Non-pigmented ciliary epithelial cell (primary cell): ENCODE measurements at places on chromosomes 12 and 14.

DNA sequence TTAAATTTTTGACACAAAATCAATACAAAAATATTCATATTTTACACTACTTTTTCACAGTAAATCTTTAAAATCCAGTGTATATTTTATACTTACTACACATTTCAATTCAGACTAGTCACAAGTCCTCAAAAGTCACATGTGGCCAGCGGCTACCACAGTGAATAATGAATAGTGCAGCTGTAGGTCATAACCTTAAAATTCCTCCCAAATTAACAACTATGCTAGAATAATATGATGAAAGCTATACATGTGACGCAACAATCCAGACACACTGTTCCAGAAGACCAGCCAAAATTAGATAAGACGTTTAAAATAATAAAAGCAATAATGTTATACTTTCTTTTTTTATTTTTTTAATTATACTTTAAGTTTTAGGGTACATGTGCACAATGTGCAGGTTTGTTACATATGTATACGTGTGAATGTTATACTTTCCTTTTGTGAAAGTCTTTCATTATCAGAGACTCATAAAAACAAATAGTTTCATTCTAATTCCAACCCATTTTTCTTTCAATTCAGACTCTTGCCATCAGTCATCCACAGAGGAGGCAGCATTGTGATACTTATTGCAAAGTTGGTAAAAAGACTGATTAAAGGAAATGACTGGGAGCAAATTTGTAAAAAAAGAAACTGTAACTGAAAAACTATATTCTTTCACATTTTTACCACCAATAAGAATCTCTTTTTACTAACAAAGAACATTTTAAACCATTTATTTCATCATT lies 67.0 kb downstream of the C2CD5 start:
- DNase-seq: peak; percentile 75

- DNase-seq: no peak
Observed at GRCh38 chr12:130752692-130753230, 36.7 kb upstream of the RIMBP2 start.

DNA sequence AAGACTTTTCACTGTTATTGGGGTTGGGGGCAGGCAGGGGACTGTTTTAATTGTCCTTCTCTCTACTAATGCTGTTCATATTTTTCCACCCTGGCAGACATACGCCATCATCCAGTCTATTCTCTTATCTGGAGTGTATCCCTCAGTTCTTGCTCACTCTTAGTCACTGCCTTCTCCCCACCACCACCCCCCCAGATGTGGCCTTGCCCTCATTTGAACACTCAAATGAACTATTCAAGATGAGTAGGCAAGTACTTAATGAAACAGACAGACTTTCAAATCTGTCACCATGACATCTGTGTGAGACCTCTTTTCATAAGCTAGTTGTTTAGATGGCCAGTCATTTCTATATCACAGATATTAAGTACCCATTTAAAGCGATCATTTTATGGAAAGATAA lies 10.1 kb downstream of the NUDT4 start:
- DNase-seq: no peak

DNA sequence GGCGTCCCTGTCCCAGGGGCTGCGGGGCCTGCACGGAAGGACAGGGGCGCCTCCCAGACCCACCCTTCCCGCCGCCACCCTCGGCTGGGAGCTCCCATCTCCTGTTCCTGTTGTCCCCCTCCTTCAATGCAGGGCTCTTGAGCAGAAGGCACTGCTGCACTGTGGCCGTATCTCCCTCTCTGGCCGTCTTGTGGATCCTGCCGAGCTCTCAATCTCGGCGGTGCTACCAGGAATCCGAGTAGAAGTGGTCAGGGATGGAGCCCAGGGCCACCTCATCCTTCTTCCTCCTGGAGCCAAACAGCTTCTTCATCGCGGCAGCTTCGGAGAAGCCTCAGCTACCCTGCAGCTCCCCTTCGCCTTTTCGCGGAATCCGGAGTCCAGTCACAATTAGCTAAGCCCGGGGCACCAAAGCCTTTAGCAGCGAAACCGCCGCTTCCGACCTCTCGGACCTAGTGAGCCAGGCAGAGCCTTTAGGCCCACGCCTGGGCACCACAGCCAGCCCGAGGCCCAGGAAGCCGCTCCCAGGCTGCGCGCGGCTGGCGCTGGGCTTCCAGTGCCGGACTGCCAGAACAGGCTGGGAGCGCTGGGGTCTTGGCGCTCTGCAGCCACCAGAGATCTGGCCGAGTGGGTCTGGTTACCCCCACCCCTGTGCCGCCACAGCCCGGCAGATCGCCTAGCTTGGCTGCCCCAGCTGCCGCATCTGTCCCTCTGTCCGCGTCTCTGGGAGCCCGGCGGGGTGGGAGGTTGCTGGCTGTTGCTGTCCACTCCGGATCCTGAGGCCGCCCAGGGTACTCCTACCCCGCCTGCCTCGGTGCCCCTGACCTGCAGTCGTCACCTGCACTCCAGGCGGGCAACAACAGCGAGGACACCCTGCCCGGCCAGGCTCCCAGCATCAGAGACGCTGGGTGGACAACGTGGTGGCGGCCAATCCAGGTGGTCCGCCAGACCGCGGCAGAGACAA lies 69.1 kb downstream of the ASCL4 start:
- no peak for DNase-seq

- DNase-seq: no peak
Observed at GRCh38 chr12:132659146-132659545, 28.0 kb downstream of the POLE start.

DNA sequence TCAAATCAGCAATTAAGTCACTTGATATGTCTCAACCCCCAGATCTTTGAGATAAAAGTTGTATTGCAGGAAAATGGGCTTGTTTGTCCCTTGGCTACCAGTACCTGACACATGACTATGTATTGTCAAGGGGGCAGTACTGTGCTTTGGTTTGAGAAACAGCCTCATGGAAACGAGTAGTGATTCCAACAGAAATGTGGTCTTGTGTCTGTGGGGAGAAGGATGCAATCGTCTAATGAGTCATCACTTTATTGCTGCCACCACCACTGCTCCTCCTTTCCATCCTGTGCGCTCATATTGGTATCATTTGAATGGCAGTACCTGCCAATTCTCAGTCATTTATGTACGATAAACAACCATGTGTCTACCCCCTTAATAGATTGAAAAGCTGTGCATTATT lies 72.8 kb upstream of the ARHGAP5 start:
- no peak for DNase-seq

- DNase-seq: no peak
Observed at GRCh38 chr12:4121506-4122020, 152.0 kb upstream of the CCND2 start.

- DNase-seq: no peak
Observed at GRCh38 chr14:69987406-69988121, 108.3 kb downstream of the SMOC1 start.

GRCh38 chr12:83010169-83010804 lies 323.6 kb downstream of the TMTC2 start:
- DNase-seq: no peak

DNA sequence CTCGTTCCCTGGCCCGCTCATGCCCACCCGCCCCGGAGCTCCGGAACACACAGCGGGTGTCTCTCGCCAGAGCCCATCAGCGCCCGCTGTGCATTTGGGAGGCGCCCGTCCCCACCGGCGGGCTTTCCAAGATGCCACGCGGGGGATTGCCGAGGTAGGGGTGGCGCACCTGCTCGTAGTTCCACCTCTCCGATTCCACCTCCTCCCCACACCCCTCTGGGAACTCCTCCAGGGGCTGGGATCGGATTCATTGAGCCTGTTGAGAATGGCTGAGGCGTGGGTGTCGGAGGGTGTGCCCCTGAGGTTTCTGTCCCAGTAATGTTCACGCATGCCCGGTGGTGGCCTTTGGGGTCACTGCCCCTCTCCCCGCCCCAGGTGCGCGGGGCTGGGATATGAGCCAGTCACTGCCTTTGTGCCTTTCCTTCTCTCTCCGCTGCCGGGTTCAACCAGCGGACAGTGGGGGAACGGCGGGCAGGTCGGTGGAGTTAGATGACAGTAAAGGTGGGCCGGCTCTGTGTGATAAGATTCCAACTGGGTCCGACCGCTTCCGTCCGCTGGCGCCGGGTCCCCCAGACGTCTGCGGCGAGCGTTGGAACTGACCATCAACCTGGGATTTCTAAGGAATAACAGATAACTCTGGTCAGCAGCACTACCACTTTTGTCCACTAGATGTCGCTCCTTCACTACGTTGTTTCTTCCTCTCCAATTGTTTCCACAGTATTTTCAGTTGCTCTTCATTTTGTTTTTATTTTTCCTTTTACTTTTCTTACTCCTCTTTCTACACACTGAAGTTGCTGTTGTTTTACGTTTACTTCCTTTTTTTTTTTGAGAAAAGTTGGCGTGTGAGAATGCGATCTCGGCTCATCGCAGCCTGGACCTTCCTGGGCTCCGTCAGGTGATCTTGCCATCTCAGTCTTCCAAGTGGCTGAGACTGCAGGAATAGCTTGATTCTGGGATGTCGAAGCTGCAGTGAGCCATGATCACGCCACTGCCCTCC lies 178.1 kb upstream of the ALG10B start:
- peak; percentile 14 for DNase-seq

GRCh38 chr12:66674495-66675122 lies 4.3 kb downstream of the GRIP1 start:
- no peak for DNase-seq

- DNase-seq: no peak
Observed at GRCh38 chr12:89238593-89238992, 113.7 kb downstream of the DUSP6 start.

DNA sequence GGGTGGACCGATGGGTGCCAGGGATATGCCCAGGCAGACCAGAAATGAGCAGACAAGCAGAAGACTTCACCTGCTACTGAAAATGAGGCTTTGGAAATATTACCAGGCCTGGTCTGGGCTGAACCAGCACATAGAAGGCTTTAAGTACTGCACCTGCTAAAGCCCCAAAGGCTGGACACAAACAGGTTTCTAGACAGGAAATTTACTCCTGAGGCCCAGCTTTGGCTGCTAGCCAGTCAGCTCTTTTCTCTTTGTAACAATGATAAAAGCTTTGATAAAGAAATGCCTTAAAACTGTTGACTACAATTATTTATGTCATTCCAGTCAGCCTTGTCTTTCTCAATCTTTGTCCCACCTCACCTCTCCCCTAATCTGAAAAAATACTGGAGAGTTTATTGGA lies 228.9 kb upstream of the EGLN3 start:
- no peak for DNase-seq

GRCh38 chr12:128644664-128645296 lies 179.0 kb downstream of the SLC15A4 start:
- no peak for DNase-seq

GRCh38 chr14:80346395-80346794 lies 135.1 kb upstream of the DIO2 start:
- no peak for DNase-seq

DNA sequence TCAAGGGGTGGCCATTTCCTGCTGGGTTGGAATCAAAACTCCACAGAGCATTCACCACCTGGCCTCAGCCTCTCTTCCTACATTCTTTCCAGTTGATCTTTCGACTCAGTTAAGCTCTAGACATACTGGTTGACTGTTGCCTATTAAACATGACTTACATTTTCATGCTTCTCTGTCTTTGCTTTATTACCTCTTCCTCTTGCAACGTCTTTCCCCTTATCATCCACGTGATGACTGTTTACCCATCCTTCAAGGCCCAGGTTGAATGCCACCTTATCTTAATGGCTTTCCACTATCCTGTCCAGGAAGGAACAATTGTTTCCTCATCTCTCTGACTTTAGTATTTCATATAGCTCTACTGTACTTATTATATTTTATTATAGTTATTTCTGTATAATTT lies 24.4 kb upstream of the CCDC175 start:
- DNase-seq: no peak

- DNase-seq: peak; percentile 24
Observed at GRCh38 chr14:70714055-70714550, 72.4 kb downstream of the TTC9 start.

DNA sequence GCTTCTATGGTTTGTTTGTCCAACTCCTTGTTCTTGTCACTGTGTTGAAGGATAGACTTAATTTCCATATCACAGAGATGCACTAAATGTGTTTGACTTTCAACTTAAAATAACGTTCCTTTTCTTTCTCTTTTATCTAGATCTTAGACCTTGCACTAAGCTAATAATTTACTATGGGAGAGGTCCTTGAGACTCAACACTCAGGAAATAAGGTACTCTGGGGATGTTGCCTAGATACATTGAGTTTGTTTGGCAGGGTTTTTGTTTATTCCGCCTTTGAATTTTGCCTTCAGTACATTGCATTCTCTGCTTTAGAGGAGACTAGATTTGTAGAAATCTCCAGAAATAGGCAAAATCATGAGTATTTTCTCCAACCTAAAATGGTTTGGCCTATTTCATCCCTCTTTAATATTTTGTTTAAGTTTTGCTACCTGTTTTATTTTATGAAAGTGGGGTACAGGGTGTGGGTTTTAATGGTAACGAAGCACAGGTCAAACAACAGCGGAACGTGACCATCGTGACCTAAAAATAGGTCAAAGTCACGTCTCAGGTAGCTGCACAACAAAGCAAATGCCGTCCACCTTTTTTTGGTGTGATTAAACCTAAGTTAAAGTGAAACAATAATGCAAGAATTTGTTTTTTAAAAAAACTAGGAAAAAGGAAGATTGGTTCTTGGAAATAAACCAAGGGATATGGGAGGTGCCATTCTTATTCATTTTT lies 115.3 kb upstream of the CPSF6 start:
- DNase-seq: no peak

DNA sequence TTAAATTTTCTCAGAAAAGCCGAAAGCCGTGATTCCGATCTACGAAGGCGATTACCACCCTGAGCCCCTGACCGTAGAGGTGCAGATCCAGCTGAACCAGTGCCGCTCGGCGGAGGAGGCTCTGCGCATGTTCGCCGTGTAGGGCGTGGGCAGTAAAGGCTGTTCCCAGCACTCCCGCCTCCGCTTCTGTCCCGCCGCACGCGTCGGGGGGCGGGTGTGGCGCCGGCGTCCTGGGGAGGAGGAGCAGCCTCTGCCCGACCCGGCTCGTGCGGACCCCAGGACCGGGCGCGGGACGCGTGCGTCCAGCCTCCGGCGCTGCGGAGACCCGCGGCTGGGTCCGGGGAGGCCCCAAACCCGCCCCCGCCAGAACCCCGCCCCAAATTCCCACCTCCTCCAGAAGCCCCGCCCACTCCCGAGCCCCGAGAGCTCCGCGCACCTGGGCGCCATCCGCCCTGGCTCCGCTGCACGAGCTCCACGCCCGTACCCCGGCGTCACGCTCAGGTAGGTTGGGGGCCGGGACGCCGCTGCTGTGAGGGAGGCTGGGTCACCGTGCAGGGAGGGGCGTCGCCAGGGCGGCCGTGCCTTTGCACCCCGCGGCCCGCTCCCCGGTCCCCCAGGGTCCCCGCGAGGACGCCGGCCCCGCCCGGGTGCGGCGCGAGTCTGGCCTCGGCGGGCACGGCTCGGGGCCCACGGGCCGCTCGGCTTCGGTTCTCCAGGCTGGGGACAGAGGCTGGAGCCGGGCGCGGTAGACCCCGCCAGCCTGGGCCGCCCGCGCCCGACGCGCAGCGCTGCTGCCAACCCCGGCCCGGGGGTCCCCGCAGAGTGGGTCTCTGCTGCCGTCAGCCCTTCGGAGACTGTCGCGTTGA lies at the start of gene B3GNT4:
Gene B3GNT4, plus strand, starts transcription at position 409 of the 866 bp plus-strand sequence. CDS start 910 bp downstream, outside the sequence.
- no peak for DNase-seq

DNA sequence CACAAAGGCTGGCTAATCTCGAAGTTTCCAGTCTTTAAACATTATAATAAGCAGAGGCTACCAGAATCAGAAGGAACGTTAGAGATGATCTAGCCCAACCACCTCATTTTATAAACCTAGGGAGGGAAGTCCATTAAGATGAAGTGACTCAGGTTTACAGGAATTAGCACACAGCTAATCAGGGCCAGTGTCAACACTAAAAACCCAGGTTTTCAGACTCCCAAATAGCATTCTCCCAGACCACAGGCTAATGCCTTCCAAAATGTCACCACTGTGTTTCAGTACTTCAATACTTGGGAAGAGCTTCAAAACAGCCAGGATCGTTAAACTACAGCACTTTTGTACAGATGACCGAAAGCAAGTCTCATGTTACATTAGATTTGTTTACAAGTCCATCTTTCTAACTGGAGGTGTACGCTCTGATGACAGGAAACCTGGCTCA lies 89.2 kb downstream of the FOXN3 start:
- no peak for DNase-seq
